ENCODE measurements at places on chromosomes 11 and 22. TPM values are rescaled to one million over a fixed set of nuclear protein-coding genes. Genes with fewer than 3 reads are reported as not detected.
A peak's percentile ranks its signal among the peaks of the same experiment; 100 is the strongest.

DNA sequence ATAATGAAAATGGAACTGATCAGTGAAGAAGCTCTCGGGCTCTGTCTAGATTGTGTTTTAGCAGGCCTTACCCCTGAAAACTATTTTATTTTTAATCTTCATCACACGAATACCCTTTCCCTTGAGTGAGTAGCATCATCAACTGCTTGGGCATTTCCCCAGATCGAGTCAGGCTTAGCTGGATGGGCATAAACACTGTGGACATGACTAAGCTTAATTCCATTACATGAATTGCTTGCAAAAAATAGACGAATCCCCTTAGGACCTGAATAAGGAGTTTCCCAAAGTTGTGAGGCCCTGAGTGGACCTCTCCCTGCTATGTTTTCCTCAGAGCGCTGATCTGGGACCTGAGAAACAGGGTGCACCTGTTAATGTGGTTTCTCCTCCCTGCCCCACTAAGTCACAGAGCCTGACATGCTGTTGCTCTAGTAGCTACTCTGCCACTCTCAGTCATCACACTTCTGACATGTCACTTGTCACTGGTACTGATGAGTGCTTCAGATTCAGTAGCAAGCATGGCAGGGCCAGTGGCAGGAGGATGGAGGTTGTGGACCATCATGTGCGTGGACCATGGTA, 53.5 kb downstream of the ENDOD1 start:
- H3K4me3 ChIP-seq, result no peak overlapping the region
- H3K36me3 ChIP-seq, result no peaks in the 10 kb centered on the region
- no peaks in the 10 kb centered on the region for H3K27me3 ChIP-seq

DNA sequence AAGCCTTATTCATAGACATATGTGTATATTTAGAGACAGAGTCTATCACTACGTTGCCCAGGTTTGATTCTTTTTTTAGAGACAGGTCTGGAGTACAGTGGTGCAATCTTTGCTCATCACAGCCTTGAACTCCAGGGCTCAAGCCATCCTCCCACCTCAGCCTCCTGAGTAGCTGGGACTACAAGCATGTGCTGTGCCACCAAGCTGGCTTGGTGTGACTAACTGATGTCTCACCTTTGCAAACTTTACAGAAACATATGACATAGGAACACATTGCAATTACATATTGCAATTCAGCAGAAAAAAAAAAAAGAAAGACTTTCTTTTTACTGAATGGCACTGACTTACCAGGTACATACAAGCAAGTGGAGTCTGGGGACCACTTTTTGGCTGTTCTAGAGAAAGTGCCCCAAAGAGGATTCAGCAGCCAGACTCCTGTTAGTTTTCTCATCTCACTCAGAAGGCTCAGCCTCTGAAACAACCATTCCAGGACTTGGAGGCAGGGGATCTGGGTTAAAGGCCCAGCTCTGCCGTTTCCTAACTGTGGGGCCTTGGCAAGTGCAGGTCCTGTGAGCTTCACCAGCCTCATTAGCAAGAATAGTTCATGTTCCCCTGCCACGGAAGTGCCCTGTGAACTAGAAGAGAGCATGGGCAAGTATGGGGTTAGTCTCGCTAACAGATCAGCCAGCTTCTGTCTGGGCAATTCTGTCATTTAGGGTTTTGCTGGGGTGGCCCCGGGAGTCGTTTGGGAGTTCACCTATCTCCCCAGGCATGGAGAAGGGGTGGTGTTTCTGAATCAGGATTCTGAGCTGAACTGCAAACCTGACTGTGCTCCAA, 11.3 kb upstream of the NFAM1 start:
- peaks cover 17% of the 10 kb centered on the region for H3K4me1 ChIP-seq
- H3K27me3 ChIP-seq, result no peaks in the 10 kb centered on the region
- H3K36me3 ChIP-seq, result no peaks in the 10 kb centered on the region
- DNase-seq, result peak; percentile 25

The UBQLNL gene
- 0.69 TPM for total RNA-seq

DNA sequence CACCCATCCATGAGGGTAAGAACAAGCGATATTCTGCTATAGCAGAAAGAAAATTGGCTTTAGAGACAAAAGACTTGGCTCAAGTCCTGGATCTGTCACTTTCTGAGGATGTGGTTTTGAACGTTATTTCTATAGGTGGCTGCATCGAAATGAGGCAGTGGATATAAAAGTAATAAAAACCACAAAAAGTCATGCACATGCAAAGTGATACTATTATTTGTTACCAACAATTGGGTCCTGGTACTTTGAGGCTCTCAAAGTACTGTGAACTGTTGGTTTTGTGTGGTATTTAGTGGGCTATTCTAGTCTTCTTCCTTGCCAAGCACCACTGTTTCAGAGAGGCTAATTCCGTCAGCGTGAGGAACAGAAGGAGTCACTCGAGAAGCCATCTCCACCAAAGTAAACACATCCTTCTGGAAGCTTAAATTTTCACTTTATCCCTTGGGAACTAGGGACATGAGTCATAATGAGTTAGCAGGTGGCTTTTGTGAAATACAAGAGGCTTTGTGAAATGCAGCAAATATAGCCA, 13.1 kb downstream of the UBASH3B start:
- no peaks in the 10 kb centered on the region for H3K36me3 ChIP-seq
- H3K27ac ChIP-seq, result no peak overlapping the region
- no peaks in the 10 kb centered on the region for H3K4me1 ChIP-seq
- no peak overlapping the region for H3K4me3 ChIP-seq

DNA sequence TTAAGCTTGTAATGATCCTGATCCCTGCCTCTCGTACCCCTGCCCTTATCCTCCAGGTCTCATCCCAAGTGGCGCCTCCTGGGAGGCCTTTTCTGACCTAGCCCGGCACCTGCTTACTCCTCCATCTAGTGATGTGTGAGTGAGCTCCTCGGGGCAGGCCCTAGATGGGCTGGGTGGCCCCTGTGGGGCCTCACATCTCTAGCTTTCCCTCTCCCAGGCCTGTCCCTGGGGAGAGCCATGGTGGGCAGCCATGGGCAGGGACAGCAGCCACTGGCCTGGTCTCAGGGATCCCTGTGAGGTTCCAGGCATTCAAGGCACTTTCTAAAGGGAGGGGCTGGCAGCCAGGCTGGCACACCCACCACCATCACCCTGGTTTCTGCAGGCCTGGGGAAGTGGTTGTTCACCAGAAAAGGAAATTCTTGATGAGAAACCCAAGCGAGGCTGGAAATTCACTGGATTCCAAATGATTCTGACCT, 27.9 kb downstream of the GNAZ start:
- no peaks in the 10 kb centered on the region for H3K36me3 ChIP-seq
- H3K4me3 ChIP-seq, result no peak overlapping the region
- DNase-seq, result no peak

The DCHS1 gene
- total RNA-seq, result 17.0 TPM

DNA sequence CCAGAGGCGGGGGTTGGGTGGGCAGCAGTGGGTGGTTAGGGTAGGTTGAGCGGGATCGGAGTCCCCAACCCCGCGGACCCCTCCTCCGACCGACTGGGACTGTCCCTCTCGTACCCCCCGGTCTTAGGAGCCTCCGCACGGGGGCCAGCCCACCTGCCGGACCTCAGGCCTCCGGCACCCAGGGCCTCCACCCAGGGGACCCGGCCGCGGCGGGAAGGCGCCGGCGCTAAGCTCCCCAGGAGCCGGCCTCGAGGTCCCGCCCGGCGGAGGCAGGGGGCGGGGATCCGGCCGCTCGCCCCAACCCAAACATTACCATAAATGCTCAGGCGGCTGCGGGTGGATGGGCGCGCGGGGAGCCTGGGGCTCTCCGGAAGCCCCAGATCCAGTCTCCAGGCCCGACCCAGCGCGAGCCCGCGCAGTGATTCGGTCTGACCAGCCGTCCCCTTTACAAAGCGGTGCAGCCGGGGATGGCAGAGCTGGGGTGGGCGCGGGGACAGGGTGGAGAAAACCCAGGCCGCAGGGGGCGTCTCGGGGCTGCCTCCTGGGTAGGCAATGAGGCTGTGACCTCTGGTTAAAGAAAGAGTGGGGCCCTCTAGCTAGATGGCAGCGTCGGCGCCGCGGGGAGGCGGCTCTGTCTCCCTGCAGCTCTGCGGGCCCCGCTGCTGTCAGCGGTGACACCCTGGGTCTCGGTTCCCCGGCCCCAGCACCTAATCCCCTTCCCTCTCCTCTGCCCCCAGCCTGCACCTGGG, 4.0 kb upstream of the MCAM start:
- H3K4me1 ChIP-seq, result peaks cover 17% of the 10 kb centered on the region
- H3K27ac ChIP-seq, result peak overlapping the region; percentile 63
- peak overlapping the region; percentile 41 for H3K4me3 ChIP-seq
- H3K36me3 ChIP-seq, result no peaks in the 10 kb centered on the region
- H3K27me3 ChIP-seq, result no peaks in the 10 kb centered on the region
- peak; percentile 85 for DNase-seq

DNA sequence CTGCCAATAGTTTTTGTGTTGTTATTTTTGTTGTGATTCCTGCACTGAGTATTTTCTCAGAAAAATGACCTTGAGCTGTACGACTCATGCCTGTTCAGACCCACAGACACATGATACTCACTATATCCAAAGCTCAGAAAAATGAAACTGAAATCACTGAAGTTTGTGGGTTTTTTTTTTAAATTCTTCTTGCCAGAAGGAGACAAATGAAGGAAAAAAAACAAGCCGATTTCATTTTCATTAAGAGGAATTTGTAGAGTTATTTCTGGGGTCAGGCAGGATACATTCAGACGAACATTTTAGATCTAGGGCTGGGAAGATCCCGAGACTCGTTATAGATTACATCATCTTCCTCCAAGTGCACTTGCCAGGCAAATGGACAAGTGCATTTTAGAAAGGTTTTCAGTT, 60.4 kb downstream of the BMAL1 start:
- no peaks in the 10 kb centered on the region for H3K36me3 ChIP-seq
- peaks cover 8% of the 10 kb centered on the region for H3K4me1 ChIP-seq
- H3K4me3 ChIP-seq, result no peak overlapping the region
- H3K27ac ChIP-seq, result no peak overlapping the region
